ENCODE measurements at places on chromosomes 2 and 18. TPM values are rescaled to one million over a fixed set of nuclear protein-coding genes. Genes with fewer than 3 reads are reported as not detected.

The IL36A gene
- polyA plus RNA-seq, result not detected

The TMEM178A gene
- 102 TPM for polyA plus RNA-seq

GRCh38 chr2:122221665-122222064 is 466.2 kb downstream of the TSN start:
- DNase-seq, result no peak

GRCh38 chr18:50805732-50806131 is 14.1 kb downstream of the MRO start:
- no peak for DNase-seq

DNA sequence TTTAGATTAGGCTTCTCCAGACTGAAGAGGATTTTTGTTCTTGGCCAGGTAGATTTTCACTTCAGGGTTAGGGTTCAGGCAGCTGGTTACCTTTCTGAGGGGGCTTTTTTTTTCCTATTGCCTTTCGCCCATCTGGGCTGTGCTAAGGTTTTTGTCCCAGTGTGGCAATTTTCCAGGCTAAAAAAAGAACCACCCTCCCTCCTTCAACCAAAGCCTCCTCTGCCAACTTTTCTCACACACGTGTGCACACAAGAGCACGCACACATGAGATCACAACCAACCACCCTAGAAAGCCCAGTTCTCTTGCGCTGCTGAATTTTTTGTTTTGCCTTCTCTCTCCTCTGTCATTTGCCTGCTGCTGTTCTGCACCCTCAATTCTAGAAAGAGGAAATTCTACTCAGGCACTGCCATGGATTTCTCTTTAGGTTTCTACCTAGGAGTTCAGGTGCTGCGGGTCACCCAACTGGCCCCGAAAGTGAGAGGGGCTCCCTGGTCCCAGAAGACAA is 8.5 kb upstream of the CXCR4 start:
- no peak for DNase-seq

- no peak for DNase-seq
These were observed 29.2 kb upstream of the STK17B start for GRCh38 chr2:196200557-196200956.

GRCh38 chr2:131055169-131056065 is 37.8 kb downstream of the FAM168B start:
- DNase-seq, result no peak

DNA sequence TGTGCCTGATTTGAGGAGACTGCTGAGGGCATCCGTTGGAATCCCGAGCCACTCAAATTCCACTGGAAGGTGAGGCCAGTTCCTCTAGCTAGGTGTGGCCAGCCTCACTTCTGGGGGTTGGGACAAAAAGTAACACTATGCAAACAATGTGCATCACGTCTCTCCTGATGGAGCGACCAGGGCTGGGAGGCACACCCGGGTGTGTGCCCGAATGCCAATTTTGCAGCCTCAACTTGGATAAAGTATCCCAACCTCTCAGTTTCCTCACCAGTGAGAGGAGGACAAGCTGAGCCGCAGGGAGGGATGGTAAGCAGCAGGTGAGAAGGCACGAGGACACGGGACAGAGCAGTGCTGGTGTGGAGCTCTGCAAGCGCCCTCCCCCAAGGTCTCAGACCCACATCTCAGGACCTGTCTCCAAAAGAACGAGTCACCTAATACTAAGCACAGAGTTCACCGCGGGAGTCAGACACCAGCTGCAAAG is 218.3 kb downstream of the HAUS1 start:
- no peak for DNase-seq

DNA sequence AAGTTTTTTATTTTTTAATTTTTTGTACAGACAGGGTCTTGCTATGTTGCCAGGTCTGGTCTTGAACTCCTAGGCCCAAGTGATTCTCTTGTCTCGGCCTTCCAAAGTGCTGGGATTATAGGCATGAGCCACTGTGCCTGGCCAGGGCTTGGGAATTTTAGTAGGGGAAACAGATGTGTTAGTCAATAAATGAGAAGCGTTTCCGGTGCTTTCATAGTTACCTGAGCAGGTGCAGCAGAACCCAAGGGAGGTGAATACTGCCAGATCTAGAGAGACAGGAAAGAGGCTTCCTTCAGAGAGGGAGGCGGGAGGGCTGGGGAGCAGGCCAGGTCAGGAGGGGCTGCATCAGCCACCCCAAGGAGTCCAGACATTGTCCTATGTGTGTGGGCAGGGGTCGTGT is 30.5 kb upstream of the IMPA2 start:
- DNase-seq, result no peak

- no peak for DNase-seq
These were observed 19.3 kb downstream of the SPEG start for GRCh38 chr2:219453671-219454590.

- DNase-seq, result no peak
These were observed 55.5 kb downstream of the DPP4 start for GRCh38 chr2:162018530-162018929.

- DNase-seq, result no peak
These were observed 33.7 kb downstream of the RBFA start for GRCh38 chr18:80067897-80068296.

- DNase-seq, result no peak
These were observed 107.7 kb downstream of the UGGT1 start for GRCh38 chr2:128198656-128199055.

Measured in left kidney (tissue), 8 donors.